Activated CD4-positive, alpha-beta T cell treated with anti-CD3 and anti-CD28 coated beads for 36 hours (primary cell): ENCODE measurements at places on chromosomes 12 and 14. TPM values are rescaled to one million over a fixed set of nuclear protein-coding genes. Genes with fewer than 3 reads are reported as not detected.

GRCh38 chr12:92183575-92183974, 37.9 kb upstream of the BTG1 start:
- no peak for DNase-seq

Gene LGR5
- not detected for total RNA-seq

Gene KRT83
- total RNA-seq: not detected

Gene SMCO3
- total RNA-seq: not detected

- DNase-seq: no peak
Measured at GRCh38 chr14:21098892-21099595, 589 bp upstream of the ZNF219 start.

- DNase-seq: no peak
Measured at GRCh38 chr12:64701283-64701682, 57.9 kb downstream of the GNS start.

Gene KCNC2
- total RNA-seq: not detected

DNA sequence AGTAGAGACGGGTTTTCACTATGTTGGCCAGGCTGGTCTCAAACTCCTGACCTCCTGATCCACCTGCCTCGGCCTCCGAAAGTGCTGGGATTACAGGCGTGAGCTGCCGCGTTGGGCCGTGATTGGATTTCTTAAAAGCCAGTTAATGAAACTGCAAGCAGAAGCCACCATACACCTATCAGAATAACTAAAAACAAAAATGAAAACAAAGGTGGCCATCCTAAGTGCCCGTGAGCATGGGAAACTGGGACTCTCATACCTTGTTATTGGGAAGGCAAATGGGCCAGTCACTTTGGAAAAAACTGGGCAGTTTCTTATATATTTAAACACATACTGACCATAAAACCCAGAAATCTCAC, 7.7 kb upstream of the TCTN1 start:
- DNase-seq: no peak

DNA sequence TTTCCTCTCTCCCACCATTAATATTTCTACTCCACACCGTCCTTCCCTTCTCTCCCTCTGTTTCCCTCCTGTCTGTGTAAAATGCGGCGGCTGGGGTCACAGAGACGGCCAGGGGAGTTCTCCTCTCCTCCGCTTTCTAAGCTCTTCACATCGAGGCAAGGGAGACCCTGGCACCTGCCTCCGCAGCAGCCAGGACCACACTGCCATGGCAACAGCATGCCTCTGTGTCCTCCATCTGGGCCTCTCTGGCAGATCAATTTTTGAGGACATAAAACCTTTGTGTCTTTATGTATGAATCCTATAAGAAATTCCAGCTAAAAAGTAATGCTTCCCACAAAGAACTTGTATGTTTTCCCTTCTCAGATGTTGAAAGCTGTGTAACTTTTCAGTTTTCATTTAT, 41.4 kb downstream of the DYRK4 start:
- DNase-seq: no peak

DNA sequence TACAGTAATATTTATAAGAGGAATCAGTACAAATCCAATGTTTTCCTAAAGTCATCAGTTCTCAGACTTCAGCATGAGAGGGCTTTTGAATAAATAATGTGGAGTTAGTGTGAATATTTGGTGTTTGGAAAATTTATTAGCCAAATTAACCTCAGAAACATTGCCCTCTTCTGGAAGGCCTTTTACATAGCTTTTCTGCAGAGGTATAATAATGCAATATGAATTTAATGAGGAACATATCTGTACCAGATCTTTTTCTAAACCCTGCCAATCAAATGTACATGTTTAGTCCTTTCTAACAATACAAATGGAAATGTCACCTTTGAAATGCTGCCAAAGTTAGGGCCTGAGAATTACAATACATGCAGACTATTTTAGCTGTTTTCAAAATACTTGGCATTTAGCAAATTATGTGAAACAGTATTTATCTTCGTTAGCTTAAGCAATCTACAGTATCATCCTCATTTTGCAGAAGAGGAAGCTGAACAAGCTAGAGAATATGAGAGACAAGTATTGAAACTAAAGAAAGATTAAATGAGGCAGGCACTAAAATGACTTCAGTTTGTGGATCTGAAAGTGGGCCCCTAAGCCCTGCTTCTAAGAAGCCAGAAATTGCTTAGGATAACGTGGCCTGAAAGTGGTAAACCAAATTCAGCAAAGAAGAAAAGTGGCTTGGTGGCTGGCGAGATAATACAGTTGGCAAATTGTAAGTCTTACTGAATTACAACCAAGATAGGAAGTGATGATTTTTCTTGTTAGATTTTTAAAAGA, 60.4 kb upstream of the MANSC4 start:
- DNase-seq: no peak

Gene OTX2
- total RNA-seq: not detected

Gene SERPINA9
- not detected for total RNA-seq

- DNase-seq: no peak
Measured at GRCh38 chr12:53568809-53569557, 57.2 kb downstream of the ATF7 start.

GRCh38 chr12:23757541-23757962, 191.9 kb downstream of the SOX5 start:
- DNase-seq: no peak

- DNase-seq: peak; percentile 63
Measured at GRCh38 chr12:50103767-50104321, at the start of gene GPD1. GPD1 (plus strand) TSS chr12:50104008; CDS start chr12:50104051, 43 bp downstream.

DNA sequence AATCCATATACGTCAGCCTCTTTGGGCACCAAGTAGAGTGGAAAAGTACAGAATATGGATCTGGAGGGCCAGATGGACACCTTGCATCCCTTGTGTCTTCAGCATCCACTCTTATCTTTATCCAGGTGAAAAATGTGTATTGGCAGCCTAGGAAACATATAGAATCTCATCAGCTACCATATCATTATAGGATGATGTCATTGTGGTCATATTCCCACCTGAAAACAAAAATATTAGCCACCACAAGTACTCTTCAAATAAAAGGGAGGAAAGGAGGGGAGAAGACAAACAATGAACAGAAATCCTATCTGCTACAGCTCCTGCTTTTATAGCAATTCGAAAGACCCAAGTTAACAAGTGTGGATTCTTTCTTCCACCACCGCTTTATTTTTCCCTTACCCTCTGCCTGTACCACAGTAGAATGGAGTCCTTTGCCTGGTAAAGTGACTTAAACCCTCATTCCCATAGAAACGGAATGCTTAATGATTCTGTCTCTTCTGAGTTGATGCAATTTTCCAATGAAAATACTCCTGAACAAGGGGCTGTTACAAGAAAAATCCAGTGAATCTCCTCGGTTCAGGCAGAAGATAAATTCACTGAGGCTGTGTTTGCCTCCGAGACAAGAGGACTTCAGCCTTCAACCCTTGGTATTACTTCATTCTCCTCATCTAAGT, 13.8 kb upstream of the IL26 start:
- DNase-seq: no peak

DNA sequence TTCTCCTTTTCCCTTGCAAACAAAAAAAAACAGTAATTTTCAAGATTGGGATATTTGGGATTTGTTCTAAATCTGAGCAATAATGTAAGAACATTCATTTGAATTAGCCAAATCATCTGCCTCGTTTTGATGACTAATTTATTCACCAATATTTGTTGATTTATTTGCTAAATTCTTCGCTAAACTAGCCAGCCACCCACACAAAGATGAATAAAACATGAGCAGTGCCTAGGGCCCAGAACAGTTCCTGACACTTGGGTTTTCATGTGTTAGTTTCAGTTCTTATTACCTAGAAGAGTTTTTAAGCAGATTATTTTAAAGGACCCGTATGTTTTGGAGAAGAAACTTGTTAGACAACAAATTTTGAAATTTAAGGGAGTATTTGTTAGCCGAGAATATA, 1.4 kb downstream of the ETNK1 start:
- DNase-seq: peak; percentile 34

Gene CLEC4D
- total RNA-seq: not detected

- no peak for DNase-seq
Measured at GRCh38 chr12:111806304-111806703, 35.7 kb upstream of the MAPKAPK5 start.

Gene TDRD9
- 0.62 TPM for total RNA-seq

Gene AJUBA
- 3.2 TPM for total RNA-seq

DNA sequence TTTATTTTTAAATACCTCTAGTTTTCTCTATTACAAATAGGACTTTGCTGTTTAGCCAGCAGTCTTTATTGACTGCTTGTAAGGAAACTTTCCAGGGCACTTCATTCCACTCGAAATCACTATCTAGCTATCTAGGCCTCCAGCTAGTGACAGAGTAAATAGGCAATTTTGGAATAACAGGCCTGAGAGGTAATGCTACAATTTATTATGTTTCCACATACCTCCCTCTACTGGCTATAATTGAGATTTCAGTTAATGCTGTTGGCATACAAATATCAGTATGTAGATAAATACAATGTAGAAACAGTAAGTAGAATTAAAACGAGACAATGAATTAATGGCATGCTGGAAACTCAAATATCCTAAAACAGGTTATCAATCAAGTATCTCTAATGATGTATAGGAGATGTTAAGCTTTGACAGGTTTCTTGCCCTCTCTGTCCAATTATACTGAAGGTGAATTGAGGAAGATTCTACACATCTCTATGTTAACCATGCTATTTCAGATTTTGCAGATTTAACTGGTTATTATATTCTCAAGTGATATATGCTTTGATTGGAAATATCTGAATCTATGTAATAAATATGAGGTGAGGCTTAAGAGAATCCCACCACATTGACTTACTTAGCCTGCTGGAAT, 7.2 kb downstream of the DTD2 start:
- no peak for DNase-seq

Gene C12orf54
- total RNA-seq: not detected

Gene RFLNA
- not detected for total RNA-seq

Gene MMAB
- 37.7 TPM for total RNA-seq

DNA sequence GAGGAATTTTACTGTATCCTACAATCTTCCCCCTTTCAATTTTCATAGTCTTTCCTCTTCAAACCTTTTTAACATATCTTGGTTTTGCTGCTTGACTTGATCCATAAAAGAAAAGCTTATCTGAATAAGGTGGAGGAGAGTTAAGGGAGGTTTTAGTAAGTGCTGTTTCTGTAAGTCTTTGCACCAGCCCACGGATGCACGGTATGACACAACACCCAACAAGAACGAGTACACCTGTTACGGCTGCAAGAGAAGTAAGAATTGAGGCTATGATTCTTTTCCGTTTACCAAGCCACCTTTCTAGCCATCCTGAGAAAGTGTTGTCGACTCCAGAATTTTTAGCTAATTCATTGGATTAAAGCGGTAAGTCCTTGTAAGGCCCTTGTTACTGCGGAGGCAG, 26.1 kb upstream of the CPNE8 start:
- peak; percentile 17 for DNase-seq

GRCh38 chr12:32698285-32698684, 19.2 kb downstream of the DNM1L start:
- no peak for DNase-seq

DNA sequence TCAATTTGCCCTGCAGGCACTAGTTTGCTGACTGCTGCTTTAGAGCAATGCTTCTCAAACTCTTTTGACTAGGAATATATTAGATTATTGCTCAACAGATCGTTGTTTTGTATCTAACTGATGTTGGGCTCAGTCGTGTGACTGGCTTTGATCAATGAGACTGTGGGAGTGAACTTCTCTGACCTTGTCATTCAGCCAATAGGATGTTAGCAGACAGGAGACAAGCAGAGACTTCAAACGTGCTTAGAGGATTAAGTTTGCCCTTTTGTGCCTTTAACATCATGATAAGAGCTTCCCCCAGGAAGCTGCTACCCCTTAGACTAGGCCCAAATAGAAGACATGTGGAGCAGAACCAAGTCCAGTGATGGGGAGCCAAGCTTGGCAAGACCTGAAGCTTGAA, 76.7 kb upstream of the ELK3 start:
- DNase-seq: no peak

Gene GON7
- 9.9 TPM for total RNA-seq

DNA sequence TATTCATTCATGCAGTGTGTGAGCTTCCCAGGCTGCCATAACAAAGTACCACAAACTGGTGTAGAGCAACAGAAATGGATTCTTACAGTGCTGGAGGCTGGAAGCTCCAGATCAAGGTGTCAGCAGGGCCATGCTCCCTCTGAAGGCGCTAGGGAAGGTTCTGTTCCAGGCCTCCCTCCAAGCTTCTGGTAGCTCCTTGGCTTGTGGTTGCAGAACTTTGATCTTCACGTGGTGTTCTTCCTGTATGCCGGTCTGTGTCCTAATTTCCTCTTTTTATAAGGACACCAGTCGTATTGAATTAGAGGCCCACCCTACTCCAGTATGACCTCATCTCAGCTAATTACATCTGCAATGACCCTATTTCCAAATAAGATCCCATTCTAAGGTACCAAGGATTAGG, 3.1 kb downstream of the OTUB2 start:
- DNase-seq: no peak

DNA sequence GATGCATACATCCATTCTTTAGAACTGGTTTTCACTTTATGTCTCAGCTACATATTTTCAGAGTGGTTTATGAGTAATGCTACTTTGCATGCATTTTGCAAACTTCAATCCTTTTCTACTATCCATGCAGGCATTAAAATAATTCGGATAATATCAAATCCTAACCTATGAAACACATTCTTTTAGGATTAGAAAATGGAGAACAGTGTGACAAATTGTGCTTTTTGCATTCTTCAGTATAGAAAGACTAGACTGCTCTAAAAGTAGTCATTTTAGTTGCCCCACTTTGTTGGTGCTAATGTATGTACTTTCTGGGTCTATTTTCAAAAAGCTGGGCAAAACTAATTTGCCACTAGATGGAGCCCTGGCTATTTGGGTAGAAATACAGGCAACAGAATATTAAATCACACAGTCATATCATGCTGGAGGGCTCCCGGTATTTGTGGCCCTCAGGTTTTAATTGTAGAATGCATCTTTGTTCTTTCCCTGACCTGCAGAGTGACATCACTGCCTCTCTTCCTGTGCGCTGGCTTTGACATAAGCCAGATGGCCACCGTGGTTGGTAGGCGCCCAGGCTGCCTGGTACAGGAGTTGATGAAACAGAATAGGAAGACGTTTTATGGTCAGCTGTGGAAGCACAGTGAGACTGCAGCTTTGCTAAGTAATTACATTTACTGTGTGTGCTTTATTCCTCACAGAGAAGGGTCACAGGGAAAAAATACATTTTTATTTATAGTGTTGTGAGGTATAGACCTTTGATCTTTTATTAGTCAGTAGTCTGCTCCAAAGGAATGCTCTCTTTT, 28.1 kb downstream of the MSRB3 start:
- DNase-seq: peak; percentile 12

DNA sequence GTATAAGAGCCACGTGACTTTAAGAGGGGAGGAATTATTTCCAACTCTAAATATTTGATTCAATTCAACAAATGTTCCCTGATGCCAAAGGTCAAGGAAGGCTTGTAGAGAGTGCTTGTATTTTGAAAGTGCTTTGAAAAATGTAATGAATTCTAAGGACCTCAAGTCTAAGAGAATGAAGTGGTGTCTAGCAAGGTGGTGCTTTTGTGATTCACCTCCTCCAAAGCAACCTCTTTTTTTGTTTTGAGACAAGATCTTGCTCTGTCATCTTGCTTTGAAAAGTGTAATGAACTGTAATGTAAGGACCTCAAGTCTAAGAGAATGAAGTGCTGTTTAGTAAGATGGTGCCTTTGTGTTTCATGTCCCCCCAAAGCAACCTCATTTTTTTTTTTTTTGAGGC, 13.7 kb downstream of the AK7 start:
- no peak for DNase-seq

- DNase-seq: no peak
Measured at GRCh38 chr12:95624589-95624988, 73.3 kb upstream of the USP44 start.
